EH (cell line): ENCODE measurements at places on chromosomes 11 and 22.

DNA sequence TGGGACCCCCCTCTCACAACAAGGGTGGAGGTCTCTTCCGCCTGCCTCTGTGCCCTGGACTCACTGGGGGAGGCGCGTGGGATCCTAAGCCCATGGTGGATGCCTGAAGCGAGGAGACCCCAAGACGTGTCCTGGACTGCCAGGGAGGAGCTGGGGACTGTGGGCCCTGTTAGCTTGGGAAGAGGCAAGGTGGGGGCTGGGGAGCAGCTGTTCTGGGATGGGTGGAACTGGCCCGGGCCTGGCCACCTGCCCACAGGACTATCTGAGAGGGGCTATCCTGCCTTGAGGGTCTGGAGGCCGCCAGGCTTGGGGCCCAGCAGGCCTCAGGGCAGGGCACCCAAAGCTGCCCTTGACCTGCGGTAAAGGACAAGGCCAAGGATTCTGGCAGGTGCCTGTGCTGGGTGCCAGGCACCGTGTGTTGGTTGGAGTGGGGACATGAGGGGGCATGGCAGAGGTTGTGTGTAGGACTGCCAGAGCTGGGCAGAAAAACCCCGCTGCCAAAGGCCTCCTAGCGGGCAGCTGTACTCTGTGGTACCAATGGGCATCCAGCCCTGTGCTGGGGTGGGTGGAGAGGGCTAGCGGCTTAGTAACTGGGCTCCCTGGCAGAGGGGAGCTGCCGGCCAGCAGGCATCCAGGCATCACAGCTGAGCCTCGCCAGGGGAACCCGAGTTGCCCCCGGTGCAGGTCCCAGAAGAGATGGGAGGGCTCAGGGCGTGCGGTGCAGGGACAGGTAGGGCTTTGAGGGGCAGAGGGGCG is 670 bp downstream of the LSP1 start:
- DNase-seq, result no peak

- no peak for DNase-seq
These were observed 858.8 kb downstream of the TBC1D22A start for GRCh38 chr22:47621253-47621652.

DNA sequence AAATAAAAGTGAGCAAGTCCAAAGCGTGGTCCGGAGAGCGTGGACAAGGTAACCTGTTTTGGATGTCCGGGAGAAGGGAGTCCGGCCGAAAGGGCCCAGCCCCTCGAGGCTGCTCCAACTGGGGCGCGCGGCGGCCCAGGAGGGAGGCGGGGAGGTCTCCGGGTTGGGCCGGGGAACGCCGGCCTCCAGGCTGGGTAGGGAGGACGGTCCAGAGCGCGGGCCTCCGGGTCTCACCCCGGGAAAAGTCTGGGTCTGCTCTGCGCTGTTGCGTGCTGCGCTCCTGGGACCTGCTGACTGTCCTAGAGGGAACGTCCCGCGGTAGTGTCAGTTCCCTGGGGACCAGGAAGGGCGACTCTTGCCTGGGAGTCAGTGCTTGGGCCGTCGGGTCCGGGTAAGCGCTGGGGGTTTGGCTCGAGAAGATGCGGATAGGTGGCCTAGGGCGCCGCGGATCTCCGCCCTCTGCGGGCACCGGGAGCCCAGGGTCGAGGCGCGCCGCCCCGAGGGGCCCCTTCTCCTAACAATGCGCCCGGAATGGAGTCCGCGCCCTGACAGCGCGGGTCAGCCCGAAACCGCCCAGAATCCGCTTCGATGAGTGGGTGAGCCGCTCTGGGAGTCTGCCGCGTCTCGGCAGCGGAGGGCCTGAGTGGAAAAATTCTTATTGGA is 988 bp upstream of the FLI1 start:
- peak; percentile 57 for DNase-seq

GRCh38 chr11:107665018-107665417 is 46.8 kb downstream of the SLN start:
- no peak for DNase-seq

GRCh38 chr11:40094954-40095353 is 1364.5 kb downstream of the LRRC4C start:
- no peak for DNase-seq

- no peak for DNase-seq
These were observed 20.1 kb upstream of the MCHR1 start for GRCh38 chr22:40659166-40659565.

DNA sequence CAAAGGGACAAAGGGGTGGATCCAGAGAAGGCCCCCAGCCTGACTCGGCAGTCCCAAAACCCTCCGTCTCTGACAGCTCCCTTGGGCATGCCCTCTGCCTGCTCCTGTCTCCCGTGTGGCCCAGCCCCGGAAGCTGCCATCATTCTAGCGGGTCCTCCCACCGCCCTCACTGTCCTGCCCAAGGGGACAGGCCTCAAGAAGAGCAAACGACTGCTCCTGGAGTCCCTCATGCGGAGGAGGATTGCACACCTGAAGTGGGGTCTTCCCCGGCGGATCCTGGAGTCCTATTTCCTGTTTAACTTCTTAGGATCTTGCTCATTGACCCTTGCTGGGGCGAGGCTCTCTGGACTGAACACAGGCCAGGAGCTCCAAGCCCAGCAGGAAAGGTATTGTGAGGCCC is 2.6 kb upstream of the MEI1 start:
- DNase-seq, result no peak

- DNase-seq, result peak; percentile 48
These were observed 1003.3 kb upstream of the CCDC90B start for GRCh38 chr11:84289381-84289906.

GRCh38 chr11:1167751-1168231 is 10.0 kb downstream of the MUC5AC start:
- no peak for DNase-seq

- DNase-seq, result no peak
These were observed 167.1 kb upstream of the TTC12 start for GRCh38 chr11:113147249-113147648.

DNA sequence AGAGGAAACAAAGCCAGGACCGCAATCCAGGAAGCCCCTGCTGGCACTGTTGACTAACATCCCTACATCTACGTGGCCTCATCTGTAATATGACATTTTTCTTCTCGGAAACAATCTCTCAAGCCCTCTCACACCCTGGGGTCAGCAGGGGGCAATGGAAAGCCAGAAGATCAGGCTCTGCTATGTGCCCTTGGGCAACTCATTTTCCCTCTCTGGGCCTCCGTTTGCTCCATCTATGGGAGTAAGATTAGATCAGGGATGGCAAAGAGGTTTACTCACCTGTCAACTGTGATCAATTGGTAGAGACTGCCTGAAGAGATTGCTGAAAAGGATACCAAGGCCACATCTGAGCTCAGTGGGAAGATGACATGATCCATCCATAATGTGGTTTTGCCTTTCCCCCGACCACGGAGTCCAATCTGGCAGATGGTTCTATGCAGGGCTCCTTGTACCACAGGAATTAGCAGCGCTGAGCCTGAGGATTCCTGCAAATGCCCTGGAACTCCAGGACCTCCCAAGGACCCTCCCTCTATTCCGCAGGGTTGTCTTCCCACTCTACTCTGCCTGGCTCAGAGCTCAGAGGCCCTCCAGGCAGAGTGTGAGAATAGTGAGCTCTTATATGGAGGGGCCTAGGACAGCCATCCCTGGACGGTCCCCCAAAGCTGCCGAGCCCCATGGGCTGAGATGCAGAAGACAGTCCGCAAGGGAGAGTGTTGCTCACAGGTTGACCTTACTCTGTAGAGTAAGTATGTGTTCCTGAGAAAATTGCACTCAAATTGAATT is 66.1 kb downstream of the CHST1 start:
- DNase-seq, result no peak
